ENCODE measurements at places on chromosomes 7 and 10. TPM values are rescaled to one million over a fixed set of nuclear protein-coding genes. Genes with fewer than 3 reads are reported as not detected.

AS3MT gene
- 2.1 TPM for polyA plus RNA-seq

SLC26A3 gene
- not detected for polyA plus RNA-seq

ANXA8L1 gene
- 332 TPM for polyA plus RNA-seq

ANKRD7 gene
- 0.26 TPM for polyA plus RNA-seq

CDNF gene
- polyA plus RNA-seq = 1.5 TPM

HPSE2 gene
- polyA plus RNA-seq = not detected

Data from mammary epithelial cell (primary cell).